GM13976 (cell line): ENCODE measurements at places on chromosomes 5 and 9.
A peak's percentile ranks its signal among the peaks of the same experiment; 100 is the strongest.

- DNase-seq = no peak
Measured at GRCh38 chr5:156920042-156920860, 42.8 kb downstream of the TIMD4 start.

DNA sequence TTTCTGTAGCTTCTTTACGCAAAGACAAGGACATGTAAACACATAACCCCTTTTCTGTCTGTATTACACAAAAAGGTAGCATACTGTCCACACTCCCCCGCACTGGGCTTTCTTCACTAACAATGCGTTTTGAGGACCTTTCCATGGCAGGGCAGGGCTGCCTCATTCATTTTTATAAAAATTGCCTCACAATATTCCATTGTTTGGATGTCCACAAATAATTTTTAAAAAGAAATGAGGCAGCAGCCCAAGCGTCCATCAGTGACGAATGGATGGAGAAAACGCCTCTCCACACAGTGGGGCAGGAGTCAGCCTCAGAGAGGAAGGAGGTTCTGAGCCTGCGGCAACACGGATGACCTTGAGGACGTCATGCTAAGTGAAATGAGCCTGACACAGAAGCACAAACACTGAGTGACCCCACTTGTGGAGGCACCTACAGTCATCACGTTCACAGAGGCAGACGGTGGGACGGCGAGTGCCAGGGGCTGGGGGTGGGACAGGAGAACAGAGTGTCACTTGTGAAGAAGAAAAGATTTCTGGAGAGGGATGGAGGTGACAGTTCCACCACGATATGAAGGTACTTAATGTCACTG lies 67.8 kb downstream of the RASGEF1C start:
- peak; percentile 5 for DNase-seq

GRCh38 chr9:3629495-3629894 lies 103.7 kb upstream of the RFX3 start:
- no peak for DNase-seq

DNA sequence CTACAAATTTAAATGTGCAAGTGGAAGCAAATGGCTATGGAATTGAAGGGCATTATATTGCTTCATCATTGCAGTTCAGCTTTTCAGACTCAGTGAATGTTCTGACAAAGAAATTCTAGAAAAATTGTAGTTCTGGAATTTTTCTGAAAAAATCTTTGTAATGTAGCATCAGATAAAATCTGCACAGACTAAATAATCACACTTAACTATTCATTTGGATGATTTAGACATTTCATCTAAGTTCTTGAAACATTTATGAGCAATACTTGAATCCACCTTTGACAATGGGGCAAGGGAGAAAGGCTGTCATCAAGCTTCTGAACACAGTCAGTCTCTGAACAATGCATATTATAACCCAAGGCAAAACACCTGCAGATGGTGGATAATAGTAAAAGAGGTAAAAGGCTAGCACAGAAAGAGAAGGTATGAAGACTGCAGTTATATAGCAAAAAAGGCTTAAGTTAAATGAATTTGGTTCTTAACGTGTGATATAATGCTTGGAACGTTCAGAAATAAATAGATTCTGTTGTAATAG lies 1352.0 kb upstream of the NUDT12 start:
- no peak for DNase-seq

DNA sequence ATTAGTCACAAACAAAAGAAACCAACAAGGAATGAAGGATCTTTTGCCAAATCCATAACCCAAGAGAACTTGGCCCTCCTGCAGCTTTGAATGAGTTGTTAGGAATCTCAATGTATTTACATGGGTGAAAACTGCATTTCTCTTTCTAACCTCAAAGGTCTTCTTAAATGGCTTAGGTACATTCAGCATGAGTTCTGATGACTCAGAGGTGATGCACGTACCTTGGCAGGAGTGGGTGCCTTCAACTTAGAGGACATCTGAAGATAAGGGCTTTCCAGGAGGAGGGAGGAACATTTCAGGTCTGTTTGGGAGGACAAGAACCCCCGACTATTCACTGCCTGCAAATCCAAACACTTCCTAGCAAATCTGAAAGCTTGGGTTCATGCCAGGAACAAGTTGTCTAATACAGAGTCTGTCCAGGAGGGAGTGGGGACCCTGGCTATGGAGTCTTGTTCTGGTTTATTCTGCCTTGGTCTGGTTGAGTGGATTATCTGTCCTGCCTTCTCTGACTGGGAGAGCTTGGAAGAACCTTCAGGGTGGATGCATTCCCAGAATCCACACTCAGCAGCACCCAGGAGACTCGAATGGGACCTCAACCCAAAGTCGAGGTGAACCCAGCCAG lies 65.7 kb downstream of the IRX2 start:
- DNase-seq = no peak

DNA sequence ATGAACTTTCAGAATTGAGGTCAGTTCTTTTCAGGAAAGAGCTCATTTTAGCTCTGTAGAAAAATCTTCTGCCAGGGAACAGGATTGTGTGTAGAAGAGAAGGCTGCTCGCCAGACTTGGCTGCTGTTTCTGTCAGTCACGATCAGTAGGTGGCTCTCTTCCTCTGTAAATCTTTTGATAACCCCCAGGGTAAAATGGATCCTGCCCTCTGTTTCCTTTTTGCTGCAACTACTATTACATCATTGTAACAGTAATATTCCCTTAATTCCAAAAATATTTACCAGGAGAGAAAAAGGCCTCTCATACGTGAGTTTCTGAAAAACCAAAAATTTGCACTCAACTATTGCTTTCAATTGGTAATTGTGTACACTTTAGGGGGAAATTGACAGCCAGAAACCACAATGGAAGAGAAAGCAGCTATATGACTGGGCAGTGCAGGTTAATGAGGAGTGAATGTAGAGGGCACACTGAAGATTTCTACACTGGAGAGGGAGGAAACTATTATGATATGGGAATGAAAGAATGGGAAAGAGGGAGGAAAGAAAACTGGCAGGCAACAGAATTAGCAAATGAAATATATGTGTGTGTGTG lies 12.3 kb downstream of the IFNA21 start:
- DNase-seq = peak; percentile 38

GRCh38 chr9:122931226-122932121 lies at the start of gene ZBTB26:
Gene ZBTB26 (minus strand): TSS chr9:122931512. CDS start chr9:122919934, 11,578 bp downstream.
- peak; percentile 95 for DNase-seq

DNA sequence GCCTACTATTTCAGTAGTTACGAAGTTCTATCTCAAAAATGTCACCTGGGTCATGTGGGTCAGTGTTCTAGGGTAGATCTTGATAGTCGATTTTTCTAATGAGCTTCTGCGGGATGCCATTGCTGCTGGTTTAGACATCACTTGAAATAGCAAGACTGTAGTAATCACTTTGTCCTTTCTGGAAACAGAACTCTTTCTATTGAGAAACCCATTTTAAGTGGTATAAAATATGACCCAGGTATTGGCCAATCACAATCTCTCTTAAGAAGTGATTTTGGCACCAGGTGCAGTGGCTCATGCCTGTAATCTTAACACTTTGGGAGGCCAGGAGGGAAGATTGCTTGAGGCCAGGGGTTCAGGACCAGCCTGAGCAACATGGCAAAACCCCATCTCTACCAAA lies 17.6 kb downstream of the ARRDC3 start:
- DNase-seq = no peak

- no peak for DNase-seq
Measured at GRCh38 chr9:131010482-131011273, 1.7 kb downstream of the LAMC3 start.

DNA sequence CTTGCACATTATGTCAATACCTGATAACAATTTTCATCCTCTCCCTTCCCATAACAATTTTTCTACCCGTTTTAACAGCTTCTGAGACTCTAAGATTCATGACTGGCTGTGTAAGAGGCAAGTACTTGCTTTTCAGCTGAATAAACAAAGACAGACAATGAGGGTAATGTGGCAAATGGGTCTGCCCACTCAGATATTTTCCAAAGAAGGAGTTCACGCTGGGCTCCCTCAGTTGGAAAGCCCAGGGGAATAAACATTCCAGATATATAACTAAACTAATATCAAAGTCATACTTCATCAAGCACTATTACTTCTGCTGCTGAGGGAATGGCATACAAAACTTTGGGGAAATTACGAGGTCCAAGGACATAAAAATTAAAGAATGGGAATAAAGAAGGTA lies 24.4 kb downstream of the MEGF9 start:
- DNase-seq = no peak

DNA sequence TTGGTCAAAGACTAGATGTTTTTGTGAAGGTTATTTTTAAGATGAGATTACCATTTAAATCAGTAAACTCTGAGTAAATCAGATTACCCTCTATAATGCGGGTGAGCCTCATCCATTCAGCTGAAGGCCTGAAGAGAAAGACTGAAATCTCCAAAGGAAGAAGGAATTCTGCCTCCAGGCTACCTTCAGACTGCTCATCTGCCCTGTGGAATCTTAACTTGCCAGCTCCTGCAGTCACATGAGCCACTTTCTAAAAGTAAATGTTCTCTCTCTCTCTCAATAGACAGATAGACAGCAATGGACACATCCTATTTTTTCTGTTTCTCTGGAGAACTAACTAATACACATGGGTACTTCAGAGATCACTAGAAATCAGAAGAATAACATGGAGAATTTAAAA lies 182.8 kb downstream of the CFAP90 start:
- no peak for DNase-seq

- DNase-seq = no peak
Measured at GRCh38 chr9:89878687-89879086, 273.9 kb downstream of the GADD45G start.

- DNase-seq = no peak
Measured at GRCh38 chr9:28848671-28849070, 1275.4 kb upstream of the C9orf72 start.

DNA sequence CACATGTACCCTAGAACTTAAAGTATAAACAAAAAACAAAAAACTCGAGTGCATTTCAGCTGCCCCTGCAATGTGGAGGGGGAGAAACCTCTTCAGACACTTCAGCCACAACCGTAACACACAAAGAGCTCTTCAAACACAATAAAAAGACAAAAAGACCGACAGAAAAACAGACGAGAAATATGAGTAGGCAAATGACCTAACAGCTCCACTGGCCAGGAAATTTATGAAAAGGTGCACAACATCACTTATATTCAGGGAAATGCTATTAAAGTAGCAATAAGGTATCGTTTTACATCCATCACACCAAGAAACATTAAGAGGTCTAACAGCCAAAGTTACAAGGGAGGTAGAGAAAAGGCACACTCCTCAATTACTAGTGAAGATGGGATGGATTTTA lies 6.2 kb downstream of the ZBED3 start:
- no peak for DNase-seq

DNA sequence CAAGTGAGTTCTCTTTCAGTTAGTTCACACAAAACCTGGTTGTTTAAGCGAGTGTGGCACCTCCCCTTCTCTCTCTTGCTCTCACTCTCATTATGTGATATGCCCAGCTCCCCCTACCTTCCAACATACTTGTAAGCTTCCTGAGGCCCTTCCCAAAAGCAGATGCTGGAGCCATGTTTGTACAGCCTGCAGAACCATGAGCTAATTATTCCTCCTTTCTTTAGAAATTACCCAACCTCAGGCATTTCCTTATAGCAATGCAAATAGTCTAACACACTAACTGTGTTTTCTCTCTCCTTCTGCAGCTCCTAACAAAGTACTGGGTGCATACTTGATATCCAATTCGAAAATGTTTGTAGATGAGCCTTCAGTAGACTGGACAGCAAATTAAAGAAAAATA lies 62.7 kb downstream of the TRIM32 start:
- no peak for DNase-seq
